ENCODE measurements at places on chromosomes 2 and 18.

- DNase-seq: no peak
Measured at GRCh38 chr2:51981783-51982182, 949.9 kb upstream of the NRXN1 start.

GRCh38 chr2:51722311-51722710 is 690.4 kb upstream of the NRXN1 start:
- no peak for DNase-seq

DNA sequence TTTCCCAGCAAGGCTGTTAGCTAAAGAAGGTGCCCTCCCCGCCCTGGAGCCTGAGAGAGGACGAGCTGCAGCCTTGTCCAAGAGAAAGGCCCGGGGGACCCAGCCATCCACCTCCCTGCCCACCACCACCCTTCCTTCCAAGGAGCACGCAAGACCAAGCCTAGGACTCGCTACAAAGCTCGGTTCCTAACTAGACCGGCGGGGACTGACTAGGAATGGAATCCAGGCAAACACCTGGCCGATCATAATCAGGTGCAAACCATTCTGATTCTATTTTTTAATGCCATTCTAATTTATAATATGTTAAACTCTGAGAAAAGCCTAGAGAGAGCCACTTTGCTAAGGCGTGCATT is 19.7 kb upstream of the TUBB6 start:
- no peak for DNase-seq

- no peak for DNase-seq
Measured at GRCh38 chr2:24304631-24305030, 55.7 kb downstream of the ITSN2 start.

DNA sequence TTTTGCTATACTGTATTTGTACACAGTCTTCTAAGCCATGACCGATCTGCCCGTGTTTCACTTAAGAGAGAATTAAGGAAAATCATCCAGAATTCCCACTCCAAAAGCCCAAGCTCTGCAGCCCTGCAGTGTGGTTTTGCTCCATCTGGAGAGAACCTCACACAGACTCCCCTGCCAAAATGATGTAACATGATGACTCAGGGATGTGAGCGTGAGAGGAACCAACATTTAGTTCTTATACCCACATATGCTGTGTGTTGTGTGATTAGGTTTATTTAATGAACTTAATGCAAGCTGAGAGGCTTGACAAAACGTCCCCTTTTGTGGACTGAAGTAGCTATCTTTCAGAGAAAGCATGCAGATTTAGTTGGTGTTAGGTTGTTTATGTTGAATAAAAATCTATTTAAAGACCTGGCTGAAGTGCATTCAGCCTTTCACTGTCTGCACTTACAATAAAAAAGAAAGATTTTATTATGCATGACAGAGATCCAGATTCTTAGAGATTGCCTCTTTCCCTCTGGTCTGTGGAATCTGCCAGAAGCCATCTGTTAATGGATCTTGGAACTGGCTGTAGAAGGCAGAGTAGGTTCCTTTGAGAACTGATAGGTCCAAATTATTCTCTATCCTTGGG is 6.3 kb downstream of the RAB12 start:
- DNase-seq: no peak

GRCh38 chr2:112463256-112463655 is 18.7 kb upstream of the TTL start:
- DNase-seq: no peak

- no peak for DNase-seq
Measured at GRCh38 chr2:104975371-104975770, 62.5 kb upstream of the MRPS9 start.

DNA sequence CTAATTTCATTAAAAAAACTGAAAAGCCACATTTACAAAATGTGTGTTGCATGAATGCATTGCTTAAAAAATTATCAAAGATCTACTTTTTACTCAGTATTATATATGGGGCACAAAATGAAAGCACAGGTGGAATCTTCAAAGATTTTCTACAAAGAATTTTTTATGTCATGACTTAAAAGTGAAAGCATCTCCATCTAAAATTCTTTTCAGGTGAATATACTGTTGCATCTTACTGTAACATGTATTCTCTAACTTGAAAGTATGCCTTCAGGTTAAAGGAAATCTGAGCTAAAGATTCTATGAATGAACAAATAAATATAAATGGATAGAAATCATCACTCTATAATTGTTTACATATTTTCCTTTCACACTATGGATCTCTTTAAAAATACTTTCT is 66.8 kb upstream of the WDR75 start:
- no peak for DNase-seq

All from stimulated activated CD8-positive, alpha-beta memory T cell treated with anti-CD3 and anti-CD28 coated beads, Interleukin-7, amount 100 ng/mL, for 24 hours (primary cell).